Neuronal stem cell (in vitro differentiated cells): ENCODE measurements at places on chromosomes 3 and 15.

DNA sequence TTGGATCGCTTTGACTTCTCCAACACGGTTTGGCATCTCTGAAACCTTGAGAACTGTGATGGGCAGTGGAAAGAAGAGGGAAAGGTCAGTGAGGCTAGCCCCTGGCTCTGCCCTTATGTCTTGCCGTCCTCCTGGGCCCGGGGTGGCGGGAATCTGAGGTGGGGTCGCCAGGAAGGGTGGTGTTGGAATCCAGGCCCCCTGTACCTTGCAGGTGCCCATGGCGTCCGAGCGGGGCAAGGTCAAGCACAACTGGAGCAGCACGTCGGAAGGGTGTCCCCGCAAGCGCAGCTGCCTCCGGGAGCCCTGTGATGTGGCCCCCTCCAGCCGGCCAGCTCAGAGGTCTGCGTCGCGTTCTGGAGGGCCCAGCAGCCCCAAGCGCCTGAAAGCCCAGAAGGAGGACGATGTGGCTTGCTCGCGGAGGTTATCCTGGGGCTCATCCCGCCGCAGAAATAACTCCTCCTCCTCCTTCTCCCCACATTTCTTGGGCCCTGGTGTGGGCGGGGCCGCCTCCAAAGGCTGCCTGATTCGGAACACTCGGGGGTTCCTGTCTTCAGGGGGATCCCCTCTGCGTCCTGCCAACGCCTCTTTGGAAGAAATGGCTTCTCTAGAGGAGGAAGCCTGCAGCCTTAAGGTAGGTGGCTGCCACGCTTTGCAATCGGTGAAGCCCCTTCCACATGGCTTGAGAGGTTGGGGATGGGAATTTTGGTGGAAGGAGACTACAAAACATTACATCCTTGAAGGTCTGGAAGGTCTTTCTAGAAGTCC lies 907 bp downstream of the TATDN2 start:
- DNase-seq = peak; percentile 18

- no peak for DNase-seq
Measured at GRCh38 chr3:159616234-159616825, 372.3 kb upstream of the IL12A start.

DNA sequence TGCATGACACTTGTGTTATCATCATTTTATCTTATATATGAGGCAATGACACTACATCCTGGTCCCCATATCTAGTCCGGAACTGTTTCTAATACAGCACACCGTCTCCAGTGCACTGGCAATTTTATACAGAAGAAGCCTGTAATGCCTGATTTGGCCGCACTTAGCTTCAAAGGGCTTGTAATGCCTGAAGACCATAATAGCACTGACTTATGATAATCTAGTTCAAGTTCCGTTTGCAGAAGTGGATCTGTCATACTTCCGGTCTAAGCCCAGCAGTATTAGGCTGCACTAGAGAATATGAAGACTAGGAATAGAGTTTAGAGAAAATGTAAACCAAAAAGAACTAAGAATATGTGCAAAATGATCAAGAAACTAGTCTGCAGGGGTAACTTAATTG lies 1.3 kb downstream of the BNIP2 start:
- DNase-seq = no peak

GRCh38 chr15:62647202-62647842 lies 395.2 kb upstream of the TPM1 start:
- no peak for DNase-seq

GRCh38 chr3:192445770-192446644 lies 281.3 kb downstream of the FGF12 start:
- no peak for DNase-seq

- DNase-seq = no peak
Measured at GRCh38 chr15:78040653-78041244, 36.8 kb downstream of the TBC1D2B start.

- no peak for DNase-seq
Measured at GRCh38 chr3:119084371-119085069, 49.9 kb upstream of the IGSF11 start.

DNA sequence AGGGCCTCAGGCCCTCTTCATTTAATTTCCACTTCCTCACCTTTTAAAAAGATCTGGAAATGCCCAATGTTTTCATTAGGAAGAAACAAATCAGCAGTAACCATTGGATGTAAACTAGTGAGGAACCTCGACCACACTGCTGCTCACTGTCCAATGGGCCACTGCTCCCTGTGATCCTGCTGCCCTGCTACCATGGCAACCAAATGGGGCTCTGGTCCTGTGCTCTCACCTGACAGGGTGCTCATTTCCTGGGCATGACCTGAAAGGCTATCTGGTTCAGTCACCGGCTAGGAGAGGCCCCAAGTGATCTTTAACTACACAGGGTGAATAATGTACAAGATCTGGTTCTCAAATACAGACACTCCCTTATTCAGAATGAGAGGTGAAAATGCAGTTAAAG lies 54.6 kb downstream of the ARHGEF3 start:
- no peak for DNase-seq

GRCh38 chr3:76039431-76039830 lies 254.1 kb upstream of the ZNF717 start:
- DNase-seq = no peak

- no peak for DNase-seq
Measured at GRCh38 chr3:50635066-50635465, 18.1 kb downstream of the MAPKAPK3 start.

DNA sequence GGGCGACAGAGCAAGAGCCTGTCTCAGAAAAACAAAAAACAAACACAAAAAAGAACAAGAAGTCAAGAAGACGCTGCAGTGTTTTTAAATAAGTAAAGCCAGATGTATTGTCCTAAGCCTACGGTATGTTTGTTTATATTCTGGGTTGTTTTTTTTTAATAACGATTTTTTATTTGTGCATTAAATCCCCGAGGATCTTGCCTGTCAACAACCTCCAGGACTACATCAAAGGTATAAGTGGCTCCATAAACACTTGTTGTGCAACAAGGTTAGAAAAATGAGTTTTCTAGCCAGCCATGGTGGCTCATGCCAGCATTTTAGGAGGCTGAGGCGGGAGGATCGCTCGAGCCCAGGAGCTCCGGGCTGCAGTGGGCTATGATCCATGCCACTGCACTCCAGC lies 26.1 kb downstream of the ITGB5 start:
- DNase-seq = no peak

- DNase-seq = peak; percentile 100
Measured at GRCh38 chr3:15601399-15602145, at the start of the genes BTD and HACL1. TSS of gene BTD (plus strand) at chr3:15601745. CDS start at chr3:15635440, 33,695 bp downstream. TSS of gene HACL1 (minus strand) at chr3:15601569. CDS start at chr3:15601463, 106 bp downstream.

DNA sequence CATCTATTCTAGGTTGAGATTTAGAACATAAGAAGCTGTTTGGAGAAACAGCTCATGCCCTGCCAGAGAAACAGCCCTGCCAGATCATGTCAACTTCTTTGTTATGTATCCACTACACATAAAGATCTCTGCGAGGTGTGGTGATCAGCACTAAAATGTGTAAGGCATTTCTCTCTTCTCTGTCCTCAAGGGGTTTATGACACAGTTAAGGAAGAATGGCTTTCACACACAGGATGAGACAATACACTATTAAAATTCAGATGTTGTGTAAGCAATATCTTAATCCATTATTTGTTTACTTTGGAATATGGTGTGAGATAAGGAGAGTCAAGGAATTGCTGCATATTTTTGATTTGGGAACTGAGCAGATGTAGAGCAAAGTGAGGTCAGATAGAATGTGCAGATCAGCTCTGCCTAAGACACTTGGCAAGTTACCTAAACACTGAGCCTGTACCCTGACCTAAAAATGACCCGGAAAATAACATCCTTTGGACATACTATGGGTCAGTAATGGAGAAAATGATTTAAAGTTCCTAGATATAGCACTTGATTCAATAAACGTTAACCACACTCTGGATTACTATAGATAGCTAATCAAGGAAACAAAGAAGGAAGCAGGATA lies 434.7 kb upstream of the PDZRN3 start:
- no peak for DNase-seq

DNA sequence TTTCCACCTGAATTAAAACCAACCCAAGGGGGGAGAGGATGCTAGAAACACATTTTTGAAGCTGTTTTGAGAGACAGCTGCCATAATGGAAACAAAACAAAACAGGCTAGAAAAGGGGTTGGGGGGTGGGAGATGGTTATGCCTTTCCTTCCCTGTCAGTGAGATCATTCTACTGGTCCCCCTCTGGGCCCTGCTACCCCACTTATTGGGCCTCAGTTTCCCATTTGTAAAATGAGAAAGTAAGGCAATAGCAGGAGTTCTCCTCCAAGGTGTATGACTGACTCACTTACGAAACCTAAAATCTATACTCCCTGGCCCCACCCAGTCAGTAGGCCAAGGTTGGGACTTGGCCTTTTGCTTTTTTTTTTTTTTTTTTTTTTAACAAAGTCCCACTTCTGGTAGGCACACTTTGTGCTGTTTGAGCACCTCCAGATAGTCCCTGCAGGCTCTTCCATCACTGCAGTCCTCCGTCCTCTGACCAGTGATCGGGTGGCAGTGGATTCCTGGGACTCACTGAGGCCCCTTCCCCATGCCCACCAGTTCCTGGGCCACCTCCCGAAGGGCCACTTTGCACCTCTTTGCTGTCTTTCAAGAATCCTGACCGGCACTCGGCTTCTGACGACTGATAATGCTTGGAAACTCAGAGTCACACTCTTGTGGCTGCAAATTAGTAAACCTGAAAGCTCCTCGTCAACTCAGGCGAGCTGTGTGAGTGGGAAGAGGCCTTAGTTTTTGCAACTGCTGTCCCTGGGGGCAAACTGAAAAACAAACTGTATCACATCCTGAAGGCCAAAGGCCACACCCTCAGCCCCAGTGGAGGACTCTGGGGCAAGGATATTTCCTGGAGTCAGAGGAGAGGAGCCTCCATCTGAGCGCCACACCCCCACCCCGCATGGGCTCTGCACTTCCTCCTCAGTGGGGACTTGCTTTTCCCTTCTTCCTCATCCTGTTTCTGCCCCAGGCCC lies 6.7 kb upstream of the PSTPIP1 start:
- no peak for DNase-seq

DNA sequence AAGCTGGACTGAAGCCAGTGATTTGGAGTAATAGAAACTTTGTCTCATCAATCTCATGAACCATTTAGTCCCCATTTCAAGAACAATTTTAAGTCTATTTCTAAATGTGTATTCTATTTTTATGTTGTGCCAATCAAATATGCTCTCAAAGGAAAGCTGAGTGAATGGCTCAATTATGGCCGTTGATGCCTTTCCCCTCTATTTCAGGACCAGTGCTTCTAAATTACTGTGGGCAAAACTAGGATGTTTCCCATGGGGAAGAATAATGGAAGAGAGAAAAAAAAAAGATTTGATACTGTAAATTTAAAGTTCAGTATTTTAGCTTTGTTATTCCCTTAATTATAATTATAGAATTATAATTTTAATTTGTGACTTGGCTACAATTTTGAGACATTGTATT lies 110.1 kb downstream of the CADM2 start:
- DNase-seq = no peak

GRCh38 chr3:60826511-60826910 lies 424.7 kb downstream of the FHIT start:
- no peak for DNase-seq

DNA sequence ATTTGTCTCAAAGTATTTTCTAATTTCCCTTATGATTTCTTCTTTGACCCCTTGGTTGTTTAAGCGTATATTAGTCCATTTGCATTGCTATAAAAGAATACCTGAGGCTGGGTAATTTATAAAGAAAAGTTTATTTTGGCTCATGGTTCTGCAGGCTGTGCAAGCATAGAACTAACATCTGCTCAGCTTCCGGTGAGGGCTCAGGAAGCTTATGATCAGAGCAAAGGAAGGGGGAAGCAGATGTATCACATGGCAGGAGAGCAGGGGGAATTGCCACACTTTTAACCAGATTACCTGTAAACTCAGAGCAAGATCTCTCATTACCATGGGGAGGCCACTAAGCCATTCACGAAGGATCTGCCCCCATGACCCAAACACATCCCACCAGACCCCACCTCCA lies 148.2 kb downstream of the PDE8A start:
- no peak for DNase-seq

DNA sequence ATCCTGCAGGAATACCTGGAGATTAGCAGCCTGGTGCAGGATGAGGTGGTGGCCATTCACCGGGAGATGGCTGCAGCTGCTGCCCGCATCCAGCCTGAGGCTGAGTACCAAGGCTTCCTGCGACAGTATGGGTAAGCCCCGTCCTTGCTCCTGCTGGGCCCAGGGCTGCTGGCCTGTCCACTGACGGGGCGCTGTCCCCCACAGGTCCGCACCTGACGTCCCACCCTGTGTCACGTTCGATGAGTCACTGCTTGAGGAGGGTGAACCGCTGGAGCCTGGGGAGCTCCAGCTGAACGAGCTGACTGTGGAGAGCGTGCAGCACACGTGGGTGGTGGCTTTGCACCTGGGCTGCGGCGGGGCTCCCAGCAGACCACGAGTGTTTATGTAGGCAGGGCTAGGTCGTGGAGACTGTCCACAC lies 5.0 kb downstream of the FES start:
- DNase-seq = no peak

- DNase-seq = no peak
Measured at GRCh38 chr3:111392894-111393398, 149.1 kb upstream of the CD96 start.

DNA sequence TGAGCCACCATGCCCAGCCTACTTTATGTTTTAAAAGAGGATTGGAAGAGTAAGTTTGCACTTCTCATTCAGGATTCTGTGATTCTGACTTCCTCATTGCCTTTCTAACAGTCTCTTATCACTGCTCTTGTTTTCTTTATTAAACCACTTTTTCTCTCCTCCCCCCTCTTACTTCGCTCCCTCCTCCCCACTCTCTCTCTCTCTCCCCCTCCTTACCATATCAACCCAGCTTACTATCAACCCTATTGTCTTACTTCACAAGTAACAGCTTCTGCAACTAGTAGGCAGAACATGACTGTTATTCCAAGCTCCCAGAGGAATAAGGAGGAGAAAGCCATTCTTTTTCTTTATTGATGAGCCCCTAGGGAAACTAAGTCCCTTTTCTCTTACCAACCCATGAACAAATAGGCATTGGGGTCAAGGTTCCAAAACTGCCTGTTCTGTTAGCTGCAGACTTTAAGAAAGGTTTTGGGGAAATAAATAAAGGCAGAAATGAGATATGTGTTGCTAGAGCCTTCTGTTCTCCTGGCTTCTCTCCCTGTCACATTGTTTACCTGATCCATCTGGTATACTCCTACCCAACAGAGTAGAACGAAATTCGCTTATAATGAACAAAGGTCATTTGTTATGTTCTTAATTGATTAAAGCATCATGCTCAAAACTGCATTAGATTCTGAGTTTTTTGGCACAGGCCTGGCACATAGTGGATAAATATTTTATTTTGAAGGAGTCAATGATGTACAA lies 56.4 kb upstream of the RASGRP1 start:
- DNase-seq = no peak
